ENCODE measurements at places on chromosomes 4 and X.

- DNase-seq = no peak
Measured at GRCh38 chrX:57918750-57919436, 8.6 kb upstream of the ZXDA start.

DNA sequence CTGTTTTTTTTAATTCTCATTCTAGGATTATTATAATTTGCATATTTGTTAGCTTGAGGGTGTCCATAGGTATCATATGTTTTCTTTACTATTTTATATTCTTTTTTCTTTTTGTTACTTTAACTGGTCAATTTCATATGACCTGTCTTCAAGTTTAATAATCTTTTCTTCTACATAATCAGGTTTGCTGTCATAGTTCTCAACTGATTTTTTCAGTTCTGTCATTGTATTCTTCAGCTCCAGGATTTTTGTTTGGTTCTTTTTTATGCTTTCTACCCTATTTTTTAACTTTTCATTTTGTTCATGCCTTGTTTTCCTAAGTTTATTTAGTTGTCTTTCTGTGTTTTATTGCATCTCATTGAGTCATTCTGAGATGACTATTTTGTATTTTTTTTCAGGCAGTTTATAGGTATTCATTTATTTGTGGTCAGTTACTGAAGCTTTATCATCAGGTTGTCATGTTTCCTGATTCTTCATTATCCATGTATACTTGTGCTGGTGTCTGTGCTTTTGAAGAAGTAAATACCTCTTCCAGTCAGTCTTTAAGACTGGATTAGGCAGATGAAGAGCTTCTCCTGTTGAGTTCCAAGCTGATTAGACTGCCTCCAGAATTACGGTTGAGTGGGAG lies 220.3 kb upstream of the VEGFC start:
- DNase-seq = no peak

DNA sequence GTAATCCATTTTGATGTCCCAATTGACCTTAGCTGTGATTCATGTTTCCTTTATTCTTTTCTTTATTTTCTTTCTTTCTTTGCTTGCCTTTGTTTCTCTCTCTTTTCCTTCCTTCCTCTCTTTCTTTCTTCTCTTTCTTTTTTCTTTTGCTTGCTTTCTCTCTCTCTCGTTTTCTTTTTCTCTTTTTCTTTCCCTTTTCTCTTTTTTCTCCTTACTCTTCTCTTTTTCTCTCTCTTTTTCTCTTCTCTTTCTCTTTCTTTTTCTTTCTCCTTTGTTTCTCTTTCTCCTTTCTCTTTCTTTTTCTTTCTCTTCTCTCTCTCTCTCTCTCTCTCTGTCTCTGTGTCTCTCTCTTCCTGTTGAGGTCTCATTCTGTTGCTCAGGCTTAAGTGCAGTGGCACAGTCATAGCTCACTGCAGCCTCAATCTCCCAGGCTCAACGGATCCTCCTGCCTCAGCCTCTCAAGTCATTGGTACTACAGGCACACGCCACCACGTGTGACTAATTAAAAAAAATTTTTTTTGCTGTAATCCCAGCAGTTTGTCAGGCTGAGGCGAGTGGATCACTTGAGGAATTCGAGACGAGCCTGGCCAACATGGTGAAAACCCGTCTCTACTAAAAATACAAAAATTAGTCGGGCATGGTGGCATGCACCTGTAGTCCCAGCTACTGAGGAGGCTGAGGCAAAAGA lies 8.0 kb upstream of the DHRSX start:
- no peak for DNase-seq

DNA sequence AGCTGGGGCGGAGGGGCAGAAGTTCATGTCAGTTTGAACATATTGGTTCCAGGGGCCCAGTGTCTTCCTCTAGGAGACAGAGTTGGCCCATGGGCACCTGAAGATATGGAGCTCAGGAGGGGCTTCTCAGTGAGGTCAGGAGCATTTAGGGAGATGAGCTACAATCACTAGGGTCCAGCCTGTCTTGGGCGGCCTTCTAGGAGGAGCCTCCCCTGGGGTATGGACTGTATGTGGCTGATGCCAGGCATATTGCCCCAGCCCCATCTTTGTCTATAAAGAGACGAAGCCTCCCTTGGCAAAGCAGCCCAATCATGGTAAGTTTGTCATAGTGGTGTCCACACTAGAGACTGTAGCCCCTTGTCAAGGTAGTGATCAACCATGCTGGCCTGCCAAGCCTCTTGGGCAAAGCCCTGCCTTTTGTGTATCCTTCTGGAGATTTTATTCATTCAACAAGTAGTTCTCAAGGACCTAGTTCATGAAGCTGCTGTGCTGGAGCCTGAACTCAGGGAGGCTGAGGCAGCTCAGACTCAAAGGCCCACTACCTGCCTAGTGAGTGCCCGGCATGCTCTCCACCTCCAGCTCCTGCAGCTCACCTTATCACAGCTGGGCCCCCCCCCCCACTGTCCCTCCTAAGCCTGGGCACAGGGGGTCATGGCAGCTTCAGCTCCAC lies 5.4 kb upstream of the CNGA2 start:
- DNase-seq = no peak

- DNase-seq = no peak
Measured at GRCh38 chrX:46279214-46279924, 265.9 kb downstream of the ZNF674 start.

GRCh38 chr4:36394352-36394903 lies 113.0 kb downstream of the DTHD1 start:
- no peak for DNase-seq

DNA sequence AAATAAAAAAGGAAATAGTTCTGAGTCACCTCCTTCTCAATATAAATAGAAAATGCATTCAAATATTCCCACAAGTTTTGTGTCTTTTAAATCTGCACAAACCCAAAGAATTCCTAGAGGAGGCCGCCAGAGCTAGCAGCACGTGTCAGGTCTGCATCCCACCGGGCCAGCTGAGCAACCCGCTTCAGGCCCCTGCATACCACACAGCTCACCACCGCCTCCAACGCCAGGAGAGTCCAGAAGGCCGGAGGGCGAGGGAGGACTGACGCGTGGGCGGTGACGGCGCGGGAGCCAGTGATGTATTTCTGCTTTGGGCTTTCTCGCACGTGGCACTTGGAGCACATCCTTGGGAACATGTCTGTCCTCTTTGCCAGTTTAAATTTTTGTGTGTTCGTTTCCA lies 61.9 kb upstream of the CLDN34 start:
- DNase-seq = no peak

GRCh38 chrX:129525162-129525561 lies 1.9 kb upstream of the SMARCA1 start:
- no peak for DNase-seq

DNA sequence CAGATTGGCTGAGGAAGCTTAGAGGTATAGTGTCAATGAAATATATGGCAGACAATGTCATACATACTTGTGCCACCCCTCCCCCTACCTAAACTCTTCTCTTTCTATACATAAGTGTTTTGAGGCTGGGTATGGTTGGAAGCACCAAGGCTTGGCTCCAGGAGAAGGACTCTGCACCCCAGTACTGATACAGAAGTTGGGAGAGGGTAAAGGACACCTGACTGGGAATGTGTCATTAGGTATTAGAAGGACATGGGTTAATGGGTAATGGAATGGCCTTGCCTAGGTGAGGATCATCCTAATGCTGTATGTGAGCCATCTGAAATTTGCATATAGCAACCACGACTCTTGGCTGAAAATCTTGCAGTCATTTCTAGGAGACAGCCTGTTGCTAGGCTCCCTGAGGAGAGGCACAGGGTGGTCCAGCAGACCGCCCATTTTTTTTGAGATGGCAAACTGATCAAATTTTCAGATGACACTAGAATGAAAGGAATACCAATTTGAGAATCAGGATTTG lies 26.8 kb upstream of the AP1S2 start:
- DNase-seq = peak; percentile 55

DNA sequence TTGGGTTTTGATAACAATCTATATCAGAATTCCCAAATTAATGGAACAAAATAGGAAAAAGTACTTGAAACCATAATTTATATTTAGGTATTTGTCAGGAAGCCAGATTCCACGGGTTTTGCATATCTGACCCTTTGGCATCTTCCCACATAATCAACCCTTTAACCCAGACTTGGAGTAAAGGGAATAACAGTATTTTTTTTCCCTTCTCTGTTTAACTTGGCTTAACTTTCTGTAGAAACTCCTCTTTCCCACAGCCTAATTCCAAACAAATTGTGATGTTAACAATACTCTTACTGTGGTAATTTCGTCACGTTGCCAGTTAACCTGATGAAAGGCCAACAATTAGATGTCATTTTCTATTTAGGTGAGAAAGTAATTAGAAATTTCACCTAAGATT lies 49.4 kb upstream of the GUCY1A1 start:
- no peak for DNase-seq

Data from large intestine (tissue), 12 donors.